ENCODE measurements at places on chromosomes 3 and 15.
A peak's percentile ranks its signal among the peaks of the same experiment; 100 is the strongest.

GRCh38 chr3:5172018-5172417 is 15.5 kb upstream of the EDEM1 start:
- no peak for DNase-seq

DNA sequence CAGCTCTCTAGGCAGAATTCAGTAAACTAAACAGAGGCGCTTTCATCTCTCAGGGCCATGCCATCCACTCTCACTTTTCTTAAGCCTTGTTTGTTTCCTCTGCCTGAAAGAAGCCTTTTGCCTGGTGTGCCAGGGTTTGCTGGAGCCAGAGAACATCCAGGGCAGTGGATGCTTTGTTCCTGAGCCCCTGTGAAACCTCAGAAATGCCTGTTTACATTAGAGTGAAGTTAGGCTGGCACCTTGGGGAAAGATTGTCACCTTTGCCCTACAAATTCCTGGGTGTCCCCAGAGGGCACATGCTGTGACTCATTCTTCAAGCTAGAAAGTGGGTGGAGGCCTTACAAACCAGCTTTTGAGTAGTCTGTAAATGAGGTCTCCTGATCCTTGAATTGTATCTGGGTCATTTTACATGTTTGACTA is 10.7 kb upstream of the TRAK1 start:
- peak; percentile 55 for DNase-seq

GRCh38 chr3:179279837-179280236 is 28.9 kb upstream of the KCNMB3 start:
- no peak for DNase-seq

- no peak for DNase-seq
Observed at GRCh38 chr15:62492900-62493299, 327.8 kb upstream of the C2CD4B start.

- no peak for DNase-seq
Observed at GRCh38 chr3:126664591-126665214, 9.8 kb upstream of the TXNRD3 start.

GRCh38 chr3:159996018-159996417 is 7.4 kb downstream of the IL12A start:
- DNase-seq: no peak

DNA sequence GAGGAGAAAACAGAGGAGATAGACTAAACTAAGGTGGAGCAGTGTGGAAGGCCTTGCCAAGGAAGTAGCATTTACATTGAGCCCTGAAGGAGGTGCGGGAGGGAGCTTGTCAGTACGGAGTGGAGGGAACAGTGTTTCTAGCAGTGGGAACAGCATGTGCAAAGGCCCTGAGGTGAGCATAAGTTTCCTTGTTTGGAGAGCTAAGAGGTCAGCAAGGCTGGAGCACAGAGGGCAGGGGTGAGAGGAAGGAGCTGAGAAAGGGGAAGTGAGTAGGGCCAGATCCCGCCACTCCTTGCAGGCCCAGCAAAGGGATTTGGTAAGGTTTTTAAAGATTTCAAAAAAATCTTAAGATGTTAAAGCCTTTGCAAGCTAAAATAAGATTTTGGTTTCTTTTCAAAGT is 70.1 kb downstream of the HMCES start:
- DNase-seq: no peak

DNA sequence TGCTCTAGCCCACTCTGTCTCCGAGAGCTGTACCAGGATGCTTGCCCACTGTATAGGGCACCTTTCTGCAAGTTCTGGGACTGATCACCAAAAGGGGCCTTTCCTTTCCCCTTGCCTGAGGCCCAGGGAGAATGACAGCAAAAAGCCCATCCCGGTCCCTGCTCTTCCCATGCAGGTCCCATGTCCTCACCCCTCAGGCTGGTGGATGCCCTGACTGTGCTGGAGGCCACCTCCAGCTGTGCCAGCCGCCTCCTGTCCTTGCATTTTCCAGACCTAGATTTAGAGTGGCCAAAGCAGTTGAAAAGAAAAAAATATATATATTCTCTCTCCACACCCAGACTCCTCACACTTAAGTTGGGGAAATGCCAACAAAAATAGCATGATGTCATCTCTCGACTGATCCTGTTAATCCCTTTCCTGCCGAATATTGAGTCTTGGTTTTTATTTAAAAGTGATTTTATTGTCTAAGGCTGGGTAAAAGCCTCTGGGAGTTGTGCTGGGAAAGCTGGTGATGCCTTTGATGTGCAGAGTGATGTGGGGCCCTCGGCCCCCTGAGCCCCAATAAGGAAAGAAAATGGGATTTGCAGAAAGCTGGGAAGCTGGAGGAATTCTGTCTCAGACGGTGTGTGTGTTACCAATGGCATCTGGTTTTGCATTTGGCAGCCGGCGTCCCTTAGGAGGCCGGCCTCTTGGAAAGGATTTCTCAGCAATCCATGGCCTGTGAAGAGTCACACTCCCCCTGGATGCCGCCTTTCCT is 29.3 kb upstream of the TPM1 start:
- no peak for DNase-seq

- DNase-seq: no peak
Observed at GRCh38 chr15:49843725-49844124, 222.9 kb downstream of the DTWD1 start.

GRCh38 chr3:140207541-140207940 is 272.6 kb downstream of the CLSTN2 start:
- DNase-seq: no peak

DNA sequence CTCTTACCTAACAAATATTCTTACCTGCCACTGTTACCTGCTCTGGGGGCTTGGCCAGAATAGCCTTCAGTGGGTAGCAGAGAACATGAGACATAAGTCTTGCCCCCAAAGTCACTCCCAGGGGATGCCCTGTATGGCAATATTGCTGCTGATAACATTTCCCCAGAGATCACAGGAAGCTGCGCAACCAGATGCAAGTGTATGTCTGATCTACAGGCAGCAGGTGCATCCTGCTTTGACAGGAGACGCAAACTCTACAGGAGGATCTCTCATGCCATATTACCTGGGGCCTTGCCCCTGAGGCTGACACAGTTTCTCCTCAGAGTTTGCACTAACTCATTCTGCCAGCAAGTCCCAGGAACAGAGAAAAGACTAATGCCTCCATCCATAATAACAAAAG is 174.4 kb upstream of the LPP start:
- no peak for DNase-seq

DNA sequence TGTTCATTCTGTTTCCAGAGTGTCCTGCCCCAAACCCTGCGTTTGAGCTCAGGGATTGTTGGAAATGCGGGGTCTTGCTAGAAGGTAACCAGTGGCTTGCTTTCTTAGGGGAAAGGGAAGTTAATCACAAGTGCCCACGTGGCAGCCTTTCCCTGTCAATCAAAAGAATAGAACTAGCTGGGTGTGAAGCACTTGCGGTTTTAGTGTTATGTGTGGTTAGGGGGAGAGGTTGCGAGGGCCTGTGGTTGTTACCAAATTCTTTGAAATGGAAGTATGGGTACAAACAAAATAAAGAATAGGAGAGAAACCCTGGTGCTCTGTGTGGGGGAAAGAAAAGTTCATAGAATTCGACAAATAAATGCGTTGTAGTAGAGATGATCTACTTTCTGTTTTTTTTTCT is 67.6 kb downstream of the FNDC3B start:
- no peak for DNase-seq

DNA sequence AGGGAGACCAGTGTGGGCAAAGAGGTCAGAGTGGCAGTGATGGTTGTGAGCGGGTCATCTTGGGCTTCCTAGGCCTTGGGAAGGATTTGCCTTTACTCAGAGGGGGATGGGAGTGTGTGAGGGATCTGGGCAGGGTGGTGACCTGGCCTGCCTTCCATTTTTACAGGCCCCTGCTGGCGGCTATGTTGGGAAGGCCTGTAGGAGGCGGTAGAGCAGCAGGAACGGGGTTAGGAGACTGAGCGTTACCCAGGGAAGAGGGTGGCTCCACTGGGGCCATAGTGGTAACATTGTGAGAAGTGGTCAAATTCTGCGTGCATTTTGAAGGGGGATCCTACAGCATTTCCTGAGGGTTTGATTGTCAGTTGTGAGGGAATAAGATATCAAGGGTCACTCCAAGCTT is 307.3 kb upstream of the CTDSPL start:
- no peak for DNase-seq

GRCh38 chr3:184227481-184227935 is 1.9 kb upstream of the VWA5B2 start:
- peak; percentile 49 for DNase-seq

DNA sequence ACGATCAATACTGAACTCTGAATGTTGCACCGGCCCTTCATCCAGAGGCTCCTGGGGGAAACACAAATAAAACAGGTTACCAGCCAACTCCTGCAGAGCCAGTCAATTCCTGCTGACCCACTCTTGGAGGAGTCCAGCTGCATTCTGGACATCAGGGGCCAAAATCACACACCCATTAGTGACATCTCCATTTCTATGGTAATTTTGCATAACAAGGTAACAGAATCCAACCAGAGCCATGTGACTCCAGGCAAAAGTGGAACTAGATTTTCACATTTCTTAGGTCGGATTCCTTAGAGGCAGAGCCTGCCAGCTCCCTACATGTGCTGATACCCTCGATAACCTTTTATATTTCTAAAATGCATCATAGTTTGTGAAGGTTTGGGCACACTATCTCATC is 119.2 kb upstream of the CTNNB1 start:
- no peak for DNase-seq

- no peak for DNase-seq
Observed at GRCh38 chr3:129095285-129095684, 26.3 kb downstream of the RAB43 start.

DNA sequence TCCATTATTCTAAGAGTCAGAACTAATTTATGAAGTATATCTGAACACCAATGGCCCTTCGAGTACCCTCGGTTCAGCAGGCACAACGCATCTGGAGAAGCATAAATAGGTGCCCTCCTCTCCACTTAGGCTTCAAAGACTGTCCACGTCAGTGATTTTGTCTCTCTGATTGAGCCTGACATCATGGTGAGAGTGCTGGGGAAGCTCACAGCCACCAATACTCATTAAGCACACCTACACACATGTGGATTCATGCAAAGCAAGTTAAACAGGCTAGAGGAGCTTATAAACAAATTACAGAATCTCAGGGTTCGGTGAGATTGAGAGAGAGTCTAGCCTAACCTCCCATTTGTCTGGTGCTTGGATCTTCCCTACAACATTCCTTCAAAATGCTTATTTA is 3.6 kb downstream of the CLDN1 start:
- no peak for DNase-seq

- DNase-seq: no peak
Observed at GRCh38 chr15:65248511-65249255, 37.4 kb upstream of the CILP start.

DNA sequence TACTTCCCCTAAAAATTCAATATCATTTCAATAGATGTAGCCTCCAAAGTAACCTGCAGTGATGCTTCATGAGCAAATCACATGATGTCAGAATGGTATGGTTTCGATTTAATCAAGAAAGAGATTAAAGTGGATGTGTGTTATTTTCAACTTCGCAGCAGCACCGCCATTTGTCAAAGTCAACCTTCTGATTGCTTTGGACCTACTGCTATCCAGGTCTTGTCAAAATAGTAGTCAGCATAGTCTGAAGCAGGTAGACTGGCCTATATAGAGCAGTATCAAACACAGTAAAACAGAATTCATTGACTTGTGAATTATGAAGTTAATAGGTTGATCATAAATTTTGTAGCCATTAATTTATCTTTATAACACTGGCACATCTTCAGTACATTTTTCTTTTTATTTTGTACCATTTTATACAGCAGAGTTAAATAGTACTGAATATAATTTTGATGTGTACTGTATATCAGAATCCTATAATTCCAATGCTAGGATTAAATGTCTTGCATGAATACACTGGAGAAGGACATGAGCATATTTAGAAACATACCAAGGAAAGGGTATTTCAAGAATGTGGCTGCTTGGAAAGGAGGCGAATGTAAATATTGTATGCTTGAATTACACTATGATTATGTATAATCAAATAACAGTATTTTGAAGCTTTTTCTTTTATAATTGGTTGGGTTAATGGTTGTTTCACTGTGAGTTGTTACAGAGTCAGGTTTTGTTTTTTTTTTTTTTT is 79.6 kb downstream of the CDIN1 start:
- no peak for DNase-seq

DNA sequence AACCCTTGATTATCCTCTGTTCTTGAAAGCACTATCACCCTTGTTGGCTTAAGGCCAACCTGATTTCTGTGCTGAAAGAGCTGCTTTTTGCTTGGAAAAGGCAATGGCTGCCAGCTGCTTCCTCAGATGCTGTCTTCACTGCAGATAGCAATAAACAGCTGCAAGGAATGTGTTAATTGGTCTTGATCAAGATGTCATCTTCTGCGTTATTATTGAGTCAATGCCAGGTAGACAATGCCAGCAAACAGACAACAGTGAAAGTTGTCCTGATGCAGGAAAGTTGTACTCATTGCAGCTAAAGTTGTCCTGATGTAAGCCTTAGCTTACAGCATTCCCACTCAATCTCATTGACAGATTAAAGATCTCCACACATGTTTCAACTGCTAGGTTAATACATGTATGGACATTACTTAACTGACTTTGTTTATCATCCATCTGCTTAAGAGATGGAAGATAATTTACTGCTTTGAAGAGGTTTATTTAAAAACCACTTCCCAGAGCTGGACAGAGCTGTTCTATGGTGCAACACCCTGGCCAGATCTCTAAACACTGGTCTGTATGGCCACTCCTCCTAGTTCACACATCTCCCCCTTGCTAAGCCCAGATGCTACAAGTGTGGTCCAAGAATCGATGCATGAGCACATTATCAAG is 251.0 kb upstream of the MCTP2 start:
- DNase-seq: no peak

DNA sequence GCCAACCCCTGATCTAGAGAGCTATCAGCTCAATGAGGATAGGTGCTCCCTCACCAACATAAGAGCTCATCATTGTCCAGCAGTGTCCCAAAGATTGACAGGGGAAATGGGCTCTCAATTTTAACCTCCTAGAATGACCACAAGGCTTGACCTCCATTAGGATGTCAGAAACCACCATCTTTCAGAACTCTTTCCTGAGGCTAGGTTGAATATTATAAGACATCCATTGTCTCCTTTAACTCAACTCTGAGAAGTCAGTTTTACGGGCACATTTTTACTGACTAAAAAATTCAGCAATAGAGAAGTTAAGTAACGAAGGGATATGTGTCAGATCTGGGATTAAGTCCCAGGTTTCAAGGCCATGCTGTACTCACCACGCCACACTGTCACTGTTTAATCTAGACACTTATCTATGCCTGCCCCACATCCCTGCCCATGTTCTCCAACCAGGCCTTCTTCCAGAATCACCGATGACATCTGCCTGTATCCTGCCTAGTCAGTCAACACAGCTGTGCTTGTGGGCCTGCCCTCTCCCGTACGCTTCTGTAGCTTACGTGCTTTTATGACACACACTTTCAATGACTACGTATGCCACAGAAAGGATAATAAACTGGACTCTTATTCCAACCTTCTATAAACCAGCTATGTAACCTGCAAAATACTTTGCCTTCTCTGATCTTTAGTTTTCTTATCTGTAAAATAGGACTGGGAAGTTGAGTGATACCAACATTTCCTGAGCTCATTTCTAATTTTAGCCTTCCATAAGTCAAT is 17.1 kb upstream of the MUC13 start:
- peak; percentile 35 for DNase-seq

All from adrenal gland (tissue), 19 donors.